ENCODE measurements at places on chromosomes 3 and 15.

DNA sequence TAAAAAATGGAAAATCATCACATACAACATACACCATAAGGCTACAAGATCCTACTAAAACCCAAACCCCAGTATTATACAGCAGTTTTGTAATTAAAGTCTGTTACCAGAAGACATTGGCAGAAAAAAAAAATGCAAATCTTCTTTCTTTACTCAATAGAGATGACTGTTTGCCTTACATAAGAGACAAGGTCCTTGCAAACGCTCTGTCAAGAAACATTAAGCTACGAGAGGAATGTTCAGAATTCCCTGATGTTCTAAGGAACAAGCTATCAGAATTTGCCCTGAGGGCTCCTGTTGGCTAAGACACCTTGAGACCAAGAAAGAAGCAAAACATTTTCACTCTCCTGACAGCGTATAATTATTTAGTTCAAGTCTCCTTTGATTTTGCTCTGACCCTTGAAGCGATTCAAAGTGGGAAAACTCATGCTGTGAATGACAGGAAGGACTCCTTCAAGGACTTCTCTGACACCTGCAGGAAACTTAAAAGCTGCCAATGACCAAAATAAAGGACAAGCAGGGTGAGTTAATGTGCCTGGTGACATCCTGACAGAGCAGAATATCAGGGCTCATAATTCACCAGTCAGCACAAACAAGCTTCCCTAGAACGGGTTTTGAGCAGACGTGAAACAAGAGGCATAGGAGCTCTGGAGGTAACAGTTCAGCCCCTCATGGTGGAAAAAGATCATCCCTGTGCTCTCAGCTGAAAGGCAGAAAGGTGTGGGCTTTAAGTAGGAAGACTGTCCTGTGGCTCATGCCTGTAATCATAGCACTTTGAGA lies 2.5 kb downstream of the SCAMP2 start:
- DNase-seq: no peak

- no peak for DNase-seq
Measured at GRCh38 chr3:69079269-69080159, 651 bp downstream of the UBA3 start.

DNA sequence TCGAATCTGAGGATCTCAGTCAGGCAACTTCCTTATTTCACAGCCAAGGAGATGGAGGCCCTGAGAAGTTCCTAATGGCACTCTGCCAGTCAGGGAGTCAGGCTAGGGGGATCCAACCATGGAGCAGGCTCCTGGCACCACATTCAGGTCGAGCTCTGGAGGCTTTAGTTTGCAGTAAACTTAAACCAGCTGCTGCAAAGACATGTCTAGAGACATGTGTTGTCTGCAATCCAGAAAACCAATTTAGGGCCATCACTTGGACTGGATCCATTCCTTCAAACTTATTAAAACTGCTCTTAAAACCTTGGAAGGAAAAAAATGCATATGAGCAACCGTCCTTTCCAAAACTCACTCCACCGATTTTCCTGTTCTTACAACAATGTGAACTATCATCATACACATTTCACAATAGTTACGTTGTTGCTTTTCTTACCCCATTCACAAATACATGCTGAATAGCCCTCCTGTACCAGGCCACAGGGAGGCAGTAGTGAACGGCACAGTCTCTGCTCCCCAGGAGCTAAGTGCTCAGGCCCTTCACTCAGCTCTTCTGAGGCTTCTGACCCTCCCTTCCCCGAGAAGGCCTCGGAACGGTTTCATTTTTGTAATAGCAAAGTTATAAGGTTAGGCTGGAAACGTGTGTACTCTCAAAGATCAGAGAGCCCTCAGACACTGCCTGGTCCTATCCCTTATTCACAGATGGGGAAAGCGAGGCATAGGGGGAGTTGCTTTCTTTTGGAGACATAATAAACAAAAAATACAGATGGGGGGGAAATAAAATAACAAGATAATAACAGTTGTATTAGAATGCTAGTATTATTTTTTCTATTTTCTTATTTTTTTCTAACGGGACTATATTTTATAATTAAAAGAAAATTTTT lies 20.1 kb downstream of the RFT1 start:
- peak; percentile 71 for DNase-seq

DNA sequence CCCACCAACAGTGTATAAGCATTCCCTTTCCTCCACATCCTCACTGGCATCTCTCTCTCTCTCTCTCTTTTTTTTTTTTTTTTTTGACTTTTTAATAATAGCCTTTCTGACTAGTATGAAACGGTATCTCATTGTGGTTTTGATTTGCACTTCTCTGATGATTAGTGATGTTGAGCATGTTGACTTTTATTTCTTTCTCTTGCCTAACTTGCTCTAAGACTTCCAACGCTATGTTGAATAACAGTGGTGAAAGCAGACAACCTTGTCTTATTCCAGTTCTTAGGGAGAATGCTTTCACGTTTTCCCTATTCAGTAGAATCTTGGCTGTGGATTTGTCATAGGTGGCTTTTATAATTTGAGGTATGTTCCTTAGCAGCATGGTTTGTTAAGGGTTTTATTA lies 249.4 kb upstream of the MDFIC2 start:
- DNase-seq: no peak

- no peak for DNase-seq
Measured at GRCh38 chr3:145628211-145628610, 532.8 kb downstream of the PLOD2 start.

DNA sequence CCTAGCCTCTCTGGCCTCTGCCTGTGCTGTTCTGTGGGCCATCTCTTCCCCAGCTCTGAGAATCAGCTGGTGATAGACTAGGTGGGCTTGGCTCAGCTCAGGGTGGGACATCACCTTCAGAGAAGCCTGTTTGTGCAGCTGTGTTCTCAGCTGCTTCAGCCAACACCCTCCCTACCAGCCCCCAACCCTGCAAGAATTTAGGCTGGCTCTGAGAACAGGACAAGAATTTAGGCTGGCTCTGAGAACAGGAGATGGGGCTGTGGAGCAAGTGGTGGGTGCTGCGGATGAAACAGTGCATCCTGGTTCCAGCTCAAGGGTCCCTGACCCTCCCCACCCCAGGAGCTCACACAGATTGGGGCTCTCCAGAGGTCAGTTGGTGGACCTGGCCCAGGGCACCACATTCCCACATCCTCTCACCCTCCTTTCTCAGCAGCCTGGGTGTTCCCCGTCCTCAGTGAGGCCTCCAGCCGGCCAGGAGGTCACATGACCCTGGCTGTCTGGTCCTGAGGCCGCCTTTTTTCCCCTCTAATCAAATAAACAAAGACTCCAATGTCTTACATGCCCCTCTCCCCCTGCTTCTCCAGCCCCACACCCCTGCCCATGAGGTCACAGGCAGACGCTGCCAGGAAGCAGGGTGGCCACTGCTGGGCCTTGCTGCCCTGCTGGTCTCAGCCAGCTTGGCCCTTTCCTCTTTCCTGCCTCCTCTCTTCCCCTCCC lies 14.9 kb downstream of the PLEKHO2 start:
- no peak for DNase-seq

- DNase-seq: no peak
Measured at GRCh38 chr3:58009749-58010535, 1.7 kb downstream of the FLNB start.

DNA sequence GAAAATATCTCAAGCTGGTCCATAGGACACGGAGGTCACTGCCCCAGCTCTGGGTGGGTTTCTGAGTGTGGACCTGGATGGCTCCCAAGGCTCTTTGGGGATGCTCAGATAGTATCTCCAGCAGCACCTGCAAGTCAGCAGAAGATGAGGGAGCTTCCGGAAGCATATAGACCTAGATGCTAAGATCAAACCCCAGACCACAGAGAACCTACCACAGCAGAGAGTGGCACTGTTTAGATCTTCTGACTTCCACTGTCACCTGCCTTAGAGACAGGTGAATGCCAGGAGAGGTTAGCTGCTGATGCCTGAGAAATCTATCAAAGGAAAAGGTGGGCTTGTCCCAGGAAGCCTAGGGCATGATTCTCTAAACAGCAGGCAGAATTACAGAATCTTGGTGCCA lies 105.7 kb upstream of the TRPM1 start:
- DNase-seq: no peak

- DNase-seq: no peak
Measured at GRCh38 chr3:9862391-9863057, 17.5 kb downstream of the CIDEC start.

DNA sequence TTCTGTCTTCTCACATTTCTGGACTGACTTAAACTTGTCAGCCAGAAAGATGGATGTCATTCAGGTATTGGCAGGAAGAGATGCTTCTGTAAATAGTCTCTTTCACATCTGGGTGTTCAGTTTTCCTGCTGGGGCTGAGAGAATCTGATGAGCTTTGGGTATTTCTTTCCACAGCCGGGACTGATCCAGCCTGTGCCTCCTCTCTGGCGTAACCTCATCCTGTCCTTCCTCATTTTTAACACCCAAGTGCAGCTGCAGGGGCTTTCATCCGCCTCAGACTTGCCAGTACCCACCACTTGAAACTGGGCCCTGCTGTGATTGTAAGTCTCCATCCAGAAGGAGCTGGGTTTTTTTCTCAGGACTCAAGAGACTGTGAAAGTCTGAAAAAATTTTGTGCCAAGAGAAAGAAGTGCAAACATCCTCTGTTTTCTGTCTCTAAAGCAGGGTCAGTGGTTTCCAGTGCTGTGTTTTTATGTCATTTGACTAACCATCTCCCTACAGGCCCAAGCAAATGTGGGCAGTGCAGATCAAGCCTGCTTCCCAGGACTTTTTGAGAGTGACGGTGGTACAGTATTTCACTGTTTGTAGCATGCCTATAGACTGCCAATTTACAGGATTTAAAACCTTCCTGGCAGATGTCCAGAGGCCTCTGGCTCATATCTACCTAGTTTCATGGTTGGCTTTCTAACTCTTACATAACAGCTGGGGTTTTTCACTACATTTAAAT lies 342.7 kb downstream of the PTPRG start:
- no peak for DNase-seq

DNA sequence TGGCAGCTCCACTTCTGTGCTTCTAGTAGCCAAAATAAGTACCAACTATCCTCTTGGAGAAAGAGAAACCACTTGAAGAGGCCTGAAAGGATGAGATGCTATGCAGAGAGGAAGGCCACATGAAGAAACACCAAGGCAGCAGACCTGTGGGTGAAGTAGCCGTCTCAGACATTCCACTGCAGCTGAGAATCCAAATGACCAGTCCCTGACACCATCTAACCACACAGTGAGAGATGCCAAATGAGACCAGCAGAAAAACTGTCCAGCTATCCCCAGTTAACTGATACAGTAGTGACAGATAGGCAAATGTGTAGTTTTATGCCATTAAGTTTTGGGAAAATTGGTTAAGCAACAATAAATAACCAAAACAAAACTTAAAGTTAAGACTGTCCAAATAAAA lies 47.9 kb upstream of the ZSCAN2 start:
- DNase-seq: no peak

- DNase-seq: no peak
Measured at GRCh38 chr3:150975992-150976368, 3.5 kb upstream of the CLRN1 start.

GRCh38 chr3:116111765-116112164 lies 333.5 kb downstream of the LSAMP start:
- DNase-seq: no peak

GRCh38 chr15:70197945-70198361 lies 100.2 kb upstream of the TLE3 start:
- no peak for DNase-seq

- no peak for DNase-seq
Measured at GRCh38 chr3:4060064-4060463, 243.1 kb upstream of the SETMAR start.

- DNase-seq: no peak
Measured at GRCh38 chr3:135706758-135707375, 258.7 kb upstream of the PPP2R3A start.

GRCh38 chr15:39670687-39671086 lies 89.8 kb downstream of the THBS1 start:
- DNase-seq: no peak

DNA sequence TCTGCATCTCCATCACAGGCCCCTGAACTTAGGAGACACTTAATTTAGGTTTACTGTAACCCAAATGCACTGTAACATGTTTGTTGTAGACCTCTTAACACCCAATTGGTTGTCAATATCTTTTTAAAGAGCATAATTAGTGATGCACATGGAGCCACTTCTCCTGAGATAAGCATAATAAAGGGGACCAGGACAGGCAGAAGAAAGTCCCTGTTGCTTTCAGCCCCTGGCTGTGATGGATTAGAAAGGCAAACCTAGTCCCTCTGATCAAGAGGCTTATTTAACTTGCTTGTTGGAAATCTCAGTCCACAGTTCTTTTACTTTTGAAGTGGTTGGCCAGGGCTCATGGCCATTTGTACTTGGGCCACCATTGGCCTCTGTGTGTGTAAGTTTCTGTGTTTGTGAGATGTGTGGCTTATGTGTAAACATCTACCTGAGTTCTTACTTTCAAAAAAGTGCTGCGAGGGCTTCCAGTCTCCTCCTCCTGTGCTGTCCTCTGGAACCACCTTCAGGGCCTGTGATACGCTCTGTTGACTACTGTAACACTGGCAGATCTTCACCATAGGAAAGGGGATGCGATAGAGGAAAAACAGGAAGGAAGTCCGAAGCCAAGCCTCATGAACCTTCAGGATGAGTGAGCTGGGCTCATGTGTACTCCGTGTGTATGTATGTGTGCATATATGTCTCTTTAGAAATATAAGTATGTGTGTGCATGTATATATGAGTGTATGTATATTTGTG lies 136.2 kb downstream of the EPHB1 start:
- no peak for DNase-seq

GRCh38 chr3:73473898-73474416 lies 150.8 kb downstream of the PDZRN3 start:
- no peak for DNase-seq

GRCh38 chr3:140406655-140407054 lies 271.2 kb upstream of the TRIM42 start:
- DNase-seq: no peak

GRCh38 chr3:11845651-11846050 lies 1.0 kb downstream of the TAMM41 start:
- DNase-seq: peak; percentile 47

- no peak for DNase-seq
Measured at GRCh38 chr3:178189854-178190253, 346.4 kb upstream of the KCNMB2 start.

GRCh38 chr3:26058901-26059321 lies 269.0 kb downstream of the OXSM start:
- no peak for DNase-seq

GRCh38 chr15:70324001-70324974 lies 226.6 kb upstream of the TLE3 start:
- no peak for DNase-seq

DNA sequence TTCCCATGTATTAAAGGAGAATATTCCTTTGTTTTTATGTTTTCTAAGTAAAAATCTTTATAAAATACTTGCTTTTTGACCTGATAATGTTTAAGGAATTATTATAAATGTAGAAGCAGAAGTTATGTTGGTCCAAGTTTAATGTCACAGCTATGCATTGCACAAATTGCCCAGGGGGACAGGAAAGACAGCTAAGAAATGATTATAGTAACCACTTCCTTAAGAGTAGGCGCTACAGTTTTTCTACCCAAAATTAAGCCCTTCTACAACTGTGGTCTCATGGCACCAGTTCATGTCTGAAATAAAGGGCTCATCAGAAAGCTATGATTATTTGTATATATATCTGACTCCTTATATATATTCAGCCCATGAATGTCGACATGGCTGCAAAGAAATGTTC lies 176.4 kb downstream of the GBE1 start:
- no peak for DNase-seq
